ENCODE measurements at places on chromosomes 7 and 10.

DNA sequence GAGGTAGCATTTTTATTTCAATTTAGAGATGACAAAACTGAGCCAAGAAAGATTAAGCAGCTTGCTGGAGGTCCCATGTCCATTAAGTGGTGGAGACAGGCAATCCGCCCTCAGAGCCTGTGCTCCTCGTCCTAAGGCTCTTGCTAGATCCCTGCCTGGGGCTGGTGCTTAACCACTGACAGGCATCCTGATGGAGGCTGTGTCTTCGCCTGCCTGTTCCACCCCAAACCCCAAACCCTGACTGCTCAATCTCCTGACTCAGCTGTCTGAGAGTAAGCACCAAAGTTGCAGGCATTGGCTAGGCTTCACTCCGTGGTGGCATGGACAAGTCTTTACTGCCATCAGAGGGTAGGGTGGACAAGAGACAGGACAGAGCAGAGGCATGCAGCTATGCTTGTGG lies 209.4 kb downstream of the POU6F2 start:
- no peak for DNase-seq

DNA sequence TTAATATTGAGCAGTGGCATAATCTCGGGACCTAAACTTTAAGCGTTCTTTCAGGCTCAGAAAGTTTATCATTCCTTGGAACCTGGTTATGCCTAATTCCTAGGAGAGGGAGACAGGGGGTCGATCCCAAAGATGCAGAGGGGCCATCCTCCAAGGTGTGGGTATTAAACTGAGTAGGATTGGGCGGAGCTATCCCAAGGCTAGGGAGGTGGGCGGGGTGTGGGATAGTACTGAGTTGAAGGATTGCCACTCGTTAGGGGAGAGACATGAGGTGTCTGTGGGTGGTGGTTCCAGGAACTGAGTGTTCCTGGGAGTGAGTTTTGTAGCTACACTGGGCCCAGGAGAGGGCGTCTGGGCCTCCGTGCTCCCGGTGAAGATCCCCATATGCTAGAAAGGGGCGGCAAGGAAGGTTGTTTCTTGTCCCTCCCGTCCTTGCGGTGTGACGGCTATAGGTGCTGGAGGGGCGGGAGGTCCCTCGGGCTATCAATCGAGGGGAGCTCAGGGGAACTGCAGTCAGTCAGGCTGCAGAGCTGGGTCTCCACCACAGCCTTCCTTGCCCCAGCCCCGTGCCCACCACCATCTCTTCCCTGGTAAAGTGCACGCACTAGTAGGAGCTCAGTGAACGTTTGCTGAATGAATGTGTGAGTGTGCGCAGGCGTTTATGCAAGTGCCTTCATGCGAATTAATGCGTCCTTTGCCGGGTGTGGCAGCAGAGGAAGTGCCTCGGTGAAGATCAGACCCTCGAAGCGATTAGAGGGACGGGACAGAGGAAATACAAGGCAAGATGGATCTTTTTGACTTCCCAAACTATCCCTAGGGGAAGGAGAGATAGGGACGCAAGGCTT lies 3.0 kb upstream of the HMX2 start:
- DNase-seq: no peak

GRCh38 chr7:111789870-111790269 lies 227.6 kb upstream of the IMMP2L start:
- no peak for DNase-seq

DNA sequence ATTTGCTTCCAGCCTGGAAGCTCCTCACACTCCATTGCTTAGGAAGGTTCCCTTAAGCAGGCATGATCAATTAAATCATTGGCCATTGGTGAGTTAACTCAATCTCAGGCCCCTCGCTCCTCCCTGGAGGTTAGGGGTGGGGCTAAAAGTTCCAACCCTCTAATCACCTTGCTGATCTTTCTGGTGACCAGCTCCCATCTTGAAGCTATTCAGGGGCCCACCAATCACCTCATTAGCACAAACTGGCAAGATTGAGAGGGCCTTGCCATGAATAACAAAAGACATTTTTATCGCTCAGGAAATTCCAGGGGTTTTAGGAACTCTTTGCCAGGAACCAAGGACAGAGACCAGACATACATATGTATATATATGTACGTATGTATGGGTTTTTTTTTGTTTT lies 58.4 kb downstream of the AGK start:
- DNase-seq: no peak

DNA sequence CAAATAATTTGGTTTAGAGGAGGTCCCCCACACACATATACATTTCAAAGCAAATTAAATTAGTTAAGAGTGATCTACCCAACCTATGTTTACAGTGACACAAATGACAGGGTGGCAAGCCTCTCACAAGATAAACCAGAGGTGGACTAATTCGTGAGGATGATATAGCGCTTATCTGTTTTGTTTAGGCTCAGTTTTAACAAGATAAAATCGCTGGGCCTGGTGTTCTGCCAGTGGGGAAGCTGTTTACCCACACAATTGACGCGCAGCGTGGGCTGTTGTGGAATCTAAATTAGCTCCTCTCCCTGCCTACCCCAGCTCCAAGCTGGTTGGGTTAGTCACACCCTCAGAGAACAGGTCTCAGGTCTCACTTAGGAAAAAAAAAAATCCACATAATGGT lies 16.7 kb upstream of the PLXNA4 start:
- DNase-seq: no peak

DNA sequence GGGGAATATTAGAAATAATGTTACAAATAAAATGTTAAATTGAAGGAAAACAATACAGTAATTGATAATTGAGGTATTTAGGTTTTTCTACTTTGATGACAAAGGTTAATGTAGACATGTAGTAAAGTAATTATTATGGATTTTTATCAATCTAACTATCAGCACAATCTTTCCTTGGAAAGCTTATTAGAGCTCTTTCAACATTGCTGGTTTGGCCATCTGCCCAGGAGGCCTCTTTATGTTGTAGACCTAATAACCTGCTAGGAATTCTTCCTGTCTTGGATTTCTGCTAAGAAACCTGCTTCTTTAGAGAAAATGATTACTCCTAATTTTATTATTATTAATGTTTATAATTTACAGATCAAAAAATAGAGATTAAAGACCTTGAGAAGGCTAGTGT lies 78.9 kb downstream of the CHRM2 start:
- no peak for DNase-seq

DNA sequence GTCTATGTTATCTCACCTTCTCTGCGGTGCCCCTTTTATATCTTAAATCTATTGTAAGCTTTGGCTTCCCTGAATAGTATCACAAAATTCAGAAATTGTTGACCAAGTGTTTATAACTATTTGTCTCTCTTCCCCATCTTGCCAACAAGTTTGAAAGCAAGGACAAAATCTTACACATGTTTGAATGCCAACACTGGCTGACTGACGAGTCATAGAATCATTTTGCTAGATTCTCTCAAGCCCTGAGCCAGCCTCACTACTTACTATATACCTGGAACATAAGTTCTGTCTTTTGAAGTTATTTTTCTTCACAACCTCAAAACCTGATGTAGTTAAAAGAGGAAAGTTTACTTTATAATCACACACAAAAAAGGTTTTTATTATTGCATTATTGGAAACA lies 700.7 kb downstream of the PHTF2 start:
- no peak for DNase-seq

DNA sequence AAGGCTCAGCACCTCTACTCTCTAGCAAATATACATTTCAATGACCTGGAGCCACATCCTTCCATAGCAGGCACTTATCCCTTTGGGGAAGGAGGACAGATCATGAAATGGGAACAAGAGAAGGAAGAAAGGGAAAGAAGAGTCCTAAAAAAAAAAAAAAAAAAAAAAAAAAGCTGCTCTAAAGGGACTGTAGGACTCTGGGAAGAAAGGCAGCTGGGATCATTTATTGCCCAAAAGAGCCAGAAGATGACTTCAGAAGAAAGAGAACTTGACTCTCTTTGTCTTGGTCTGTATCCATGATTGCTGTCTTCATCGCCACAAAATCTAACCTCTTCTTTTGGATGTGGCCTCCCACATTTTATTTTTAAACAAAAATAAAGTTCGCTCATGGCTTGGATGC lies 203.6 kb upstream of the CELF2 start:
- no peak for DNase-seq

DNA sequence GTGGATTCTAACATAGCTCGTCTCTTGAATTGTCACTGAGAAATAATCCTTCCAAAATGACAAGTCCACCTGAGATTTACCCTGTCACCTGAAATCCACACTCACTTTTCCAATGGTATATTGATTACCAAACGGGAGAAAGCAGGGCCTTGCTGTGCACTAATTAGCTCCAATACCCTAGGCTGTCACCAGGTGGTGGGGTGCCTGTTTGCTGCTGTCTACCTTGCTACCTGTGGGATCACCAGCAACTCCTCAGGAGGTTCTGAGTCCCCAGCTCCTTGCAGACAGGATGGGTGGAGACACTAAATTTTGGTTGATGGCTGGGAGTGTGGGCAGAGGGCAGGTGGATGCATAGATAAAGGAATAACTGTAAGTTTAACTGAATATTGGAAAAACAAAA lies 237.2 kb upstream of the ZNF32 start:
- no peak for DNase-seq

DNA sequence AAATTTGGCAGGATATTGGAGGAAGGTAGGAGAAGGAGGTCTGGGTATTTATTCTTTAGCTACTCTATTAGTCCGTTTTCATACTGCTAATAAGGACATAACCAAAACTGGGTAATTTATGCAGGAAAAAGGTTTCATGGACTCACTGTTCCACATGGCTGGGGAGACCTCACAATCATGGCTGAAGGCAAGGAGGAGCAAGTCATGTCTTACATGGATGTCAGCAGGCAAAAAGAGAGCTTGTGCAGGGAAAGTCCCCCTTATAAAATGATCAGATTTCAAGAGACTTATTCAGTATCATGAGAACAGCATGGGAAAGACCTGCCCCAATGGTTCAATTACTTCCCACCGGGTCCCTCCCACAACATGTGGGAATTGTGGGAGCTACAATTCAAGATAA lies 1.9 kb upstream of the INMT start:
- DNase-seq: no peak

GRCh38 chr10:83078645-83079044 lies 1060.7 kb upstream of the GHITM start:
- DNase-seq: no peak

- DNase-seq: no peak
These were observed 148.5 kb downstream of the AOAH start for GRCh38 chr7:36575832-36576231.

DNA sequence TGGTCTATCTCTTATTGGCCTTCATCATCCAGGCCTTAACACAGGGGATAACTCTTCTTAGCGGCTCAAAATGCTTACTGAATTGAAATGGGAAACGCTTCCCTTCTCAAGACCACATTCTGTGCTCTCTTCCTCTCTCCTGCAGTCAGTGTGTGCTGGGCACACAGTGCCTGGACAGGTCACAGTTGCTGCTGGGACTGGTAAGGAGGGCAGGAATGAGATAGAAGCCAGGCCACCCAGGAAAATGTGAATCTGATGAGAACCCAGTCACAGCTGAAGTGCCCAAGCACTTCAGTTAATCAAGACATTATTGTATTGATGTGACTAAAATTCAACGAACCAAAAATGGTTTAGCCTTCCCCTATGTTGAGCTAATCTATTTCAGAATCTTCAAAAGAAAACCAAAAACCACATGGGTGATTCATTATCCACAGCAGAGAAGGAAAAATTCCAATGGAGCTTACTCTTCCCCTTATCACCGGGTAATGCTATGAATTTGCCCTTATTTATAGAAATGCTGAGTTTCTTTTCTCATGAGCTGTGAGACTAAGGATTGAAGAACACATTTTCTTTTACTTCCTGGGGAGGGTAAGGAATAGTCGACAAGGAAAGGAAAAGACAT lies 41.2 kb upstream of the PLPP4 start:
- DNase-seq: no peak

DNA sequence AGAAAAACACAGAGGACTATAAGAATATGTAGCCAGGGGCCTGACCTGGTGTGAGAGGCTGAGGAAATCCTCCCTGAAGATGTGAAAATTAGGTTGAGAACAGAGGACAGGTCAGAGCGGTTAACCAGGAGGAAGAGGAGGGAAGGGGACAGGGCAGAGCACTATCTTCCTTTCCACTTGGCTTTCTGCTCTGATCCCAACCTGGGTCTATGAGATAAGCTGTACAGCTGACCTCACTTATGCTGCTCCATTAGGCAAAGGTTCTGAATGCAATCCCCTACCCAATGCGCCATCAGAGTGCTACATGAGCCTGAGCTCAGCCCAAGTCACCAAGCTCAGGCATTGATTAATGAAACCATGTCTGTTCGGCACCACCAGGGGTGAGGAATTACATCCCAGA lies 10.5 kb downstream of the LIPA start:
- no peak for DNase-seq

- DNase-seq: no peak
These were observed 170.4 kb downstream of the ZNF438 start for GRCh38 chr10:30861221-30861620.

GRCh38 chr7:114051871-114052331 lies 133.1 kb upstream of the PPP1R3A start:
- DNase-seq: peak; percentile 7

DNA sequence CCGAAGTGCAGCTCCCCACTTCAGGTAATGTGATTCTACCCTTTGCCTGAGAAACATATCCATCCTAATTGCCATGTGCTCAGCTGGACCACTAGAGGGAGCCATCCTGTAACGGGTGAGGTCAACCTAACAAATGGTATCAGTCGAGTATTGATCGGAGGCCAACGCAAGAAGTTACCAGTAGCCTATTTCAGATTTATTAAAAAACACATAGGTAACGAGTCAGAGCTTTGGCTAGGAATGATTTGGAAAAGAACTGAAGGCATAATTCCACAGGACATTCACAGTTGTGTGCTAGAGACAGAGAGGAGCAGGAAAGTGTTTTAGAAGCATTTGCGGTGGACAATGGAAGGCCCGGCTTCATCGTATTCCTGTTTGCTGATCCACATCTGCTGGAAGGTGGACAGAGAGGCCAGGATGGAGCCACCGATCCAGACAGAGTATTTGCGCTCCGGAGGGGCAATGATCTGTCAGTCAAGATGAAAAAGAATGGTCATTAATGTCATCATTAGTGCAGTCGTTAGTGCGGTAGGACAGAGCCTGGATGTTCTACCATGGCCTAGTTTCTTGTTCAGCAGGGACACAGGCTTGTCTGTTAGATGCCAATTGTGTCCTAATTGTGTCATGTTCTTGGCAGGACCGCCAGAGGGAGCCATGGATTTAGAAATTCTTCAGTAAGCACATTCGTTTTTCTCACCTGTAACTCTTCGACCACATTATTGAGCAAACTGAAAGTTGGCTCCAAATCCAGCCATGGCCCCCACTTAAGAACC lies 17.5 kb downstream of the ACTA2 start:
- peak; percentile 34 for DNase-seq

GRCh38 chr7:150966002-150966401 lies 12.1 kb downstream of the KCNH2 start:
- no peak for DNase-seq

GRCh38 chr7:104857458-104858425 lies 156.3 kb upstream of the KMT2E start:
- DNase-seq: no peak

DNA sequence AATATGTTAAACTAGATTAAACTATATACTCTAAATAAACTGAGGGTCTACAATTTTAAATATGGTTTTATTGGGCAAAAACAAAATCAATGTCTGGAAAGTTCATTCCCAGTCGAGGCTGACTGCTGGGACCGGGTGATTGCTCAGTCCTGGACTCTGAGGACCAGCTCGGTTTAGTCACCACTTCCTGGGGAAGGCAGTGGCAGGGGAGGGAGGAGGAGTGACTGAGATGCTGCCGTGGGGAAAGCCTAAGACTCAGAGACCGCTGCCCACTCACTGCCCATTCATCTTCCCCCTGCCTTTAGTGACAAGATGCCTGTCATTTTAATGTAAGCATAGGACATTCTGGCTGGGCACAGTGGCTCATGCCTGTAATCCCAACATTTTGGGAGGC lies 29.0 kb downstream of the ATOH7 start:
- DNase-seq: no peak

Measured in KG1 (cell line).